ENCODE measurements at places on chromosomes 7 and 10.

DNA sequence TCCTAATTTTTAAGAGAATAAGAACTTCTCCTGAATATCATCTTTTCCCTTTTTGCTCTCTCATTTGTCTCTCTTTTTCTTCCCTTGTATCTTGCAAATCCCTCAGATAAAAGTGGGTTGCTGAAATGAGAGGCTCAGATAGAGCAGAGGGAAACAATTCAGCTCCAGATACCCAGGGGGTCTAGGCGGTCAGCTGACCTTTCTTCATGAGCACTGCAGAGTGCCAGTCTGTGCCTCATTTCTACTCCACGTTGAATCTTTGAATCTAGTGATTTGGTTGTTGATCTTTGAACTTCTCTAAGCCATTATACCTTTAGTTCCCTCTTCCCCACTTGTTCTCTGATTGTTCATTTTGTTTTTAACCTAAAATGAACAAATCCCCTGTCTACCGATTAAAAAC is 572.6 kb downstream of the PTPRN2 start:
- DNase-seq = no peak

DNA sequence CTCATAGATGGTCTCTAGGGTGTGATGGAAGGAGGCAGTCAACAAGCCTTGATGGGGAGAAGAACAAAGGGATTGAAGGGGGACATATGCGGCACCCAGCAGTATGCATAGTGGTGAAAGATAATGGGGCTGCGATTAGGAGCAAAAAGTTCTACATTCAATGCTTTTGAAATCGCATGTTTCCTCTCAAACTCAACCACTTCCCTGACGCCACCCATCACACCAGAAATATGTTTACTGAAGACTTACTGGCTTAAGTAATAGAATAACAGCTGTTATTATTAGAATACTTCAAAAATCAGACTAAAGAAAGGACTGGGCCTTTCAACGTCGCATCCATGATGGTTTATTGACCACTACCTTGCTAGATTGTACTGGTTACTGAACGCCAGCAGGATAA is 31.5 kb downstream of the MKRN1 start:
- no peak for DNase-seq

DNA sequence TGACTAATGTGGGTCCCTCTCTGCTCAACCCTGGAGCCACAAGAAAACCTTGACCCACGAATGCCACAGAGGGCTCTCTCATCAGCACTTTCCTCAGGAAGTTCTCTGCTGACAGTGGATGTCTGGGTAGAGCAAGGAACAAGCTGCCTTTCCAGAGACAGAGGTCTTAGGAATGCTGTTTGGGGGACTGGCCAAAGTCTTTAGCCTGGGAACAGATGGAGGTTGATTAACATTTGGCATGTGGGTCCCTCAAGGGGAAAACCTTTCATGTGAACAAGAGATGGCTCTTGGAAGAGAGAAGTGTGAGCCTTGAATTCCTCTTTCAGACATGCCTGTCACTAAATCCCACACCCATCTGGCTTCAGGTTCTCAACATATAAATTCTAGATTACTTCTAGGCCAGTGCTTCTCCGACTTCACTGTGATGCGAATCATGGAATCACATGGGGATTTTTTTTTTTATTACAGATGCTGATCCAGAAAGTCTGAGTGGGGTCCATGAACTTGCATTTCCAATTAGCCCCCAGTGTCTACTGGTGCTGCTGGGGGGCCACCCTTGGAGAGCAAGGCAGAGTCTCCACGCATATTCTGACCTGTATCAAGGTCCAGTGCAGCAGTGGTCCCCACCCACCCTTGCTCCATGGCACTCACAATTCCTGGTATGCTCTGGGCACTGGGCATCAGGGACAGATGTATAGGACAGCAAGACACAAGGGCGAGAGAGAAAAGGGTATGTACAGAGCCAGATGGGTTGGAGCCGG is 360.4 kb downstream of the CXCL12 start:
- no peak for DNase-seq

DNA sequence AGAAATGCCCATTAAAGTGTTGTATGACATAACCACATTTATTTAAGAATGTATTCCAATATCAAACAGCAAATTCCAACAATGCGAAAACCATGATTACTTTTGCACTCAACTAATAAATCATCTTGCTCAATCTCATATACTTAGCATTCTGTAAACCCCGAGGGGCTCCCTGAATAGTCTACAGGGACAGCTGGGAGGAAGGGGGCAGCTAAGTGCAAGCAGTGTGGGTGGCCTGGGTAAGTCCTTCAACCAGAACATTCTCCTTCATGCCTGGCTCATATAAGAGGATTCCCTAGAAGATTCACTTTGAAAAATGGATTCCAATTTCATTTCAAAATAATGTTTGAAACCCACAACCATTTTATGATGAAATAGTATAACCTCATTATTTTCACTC is 355.5 kb downstream of the CDC14C start:
- no peak for DNase-seq

- no peak for DNase-seq
Observed at GRCh38 chr7:40231796-40232195, 97.0 kb downstream of the SUGCT start.

DNA sequence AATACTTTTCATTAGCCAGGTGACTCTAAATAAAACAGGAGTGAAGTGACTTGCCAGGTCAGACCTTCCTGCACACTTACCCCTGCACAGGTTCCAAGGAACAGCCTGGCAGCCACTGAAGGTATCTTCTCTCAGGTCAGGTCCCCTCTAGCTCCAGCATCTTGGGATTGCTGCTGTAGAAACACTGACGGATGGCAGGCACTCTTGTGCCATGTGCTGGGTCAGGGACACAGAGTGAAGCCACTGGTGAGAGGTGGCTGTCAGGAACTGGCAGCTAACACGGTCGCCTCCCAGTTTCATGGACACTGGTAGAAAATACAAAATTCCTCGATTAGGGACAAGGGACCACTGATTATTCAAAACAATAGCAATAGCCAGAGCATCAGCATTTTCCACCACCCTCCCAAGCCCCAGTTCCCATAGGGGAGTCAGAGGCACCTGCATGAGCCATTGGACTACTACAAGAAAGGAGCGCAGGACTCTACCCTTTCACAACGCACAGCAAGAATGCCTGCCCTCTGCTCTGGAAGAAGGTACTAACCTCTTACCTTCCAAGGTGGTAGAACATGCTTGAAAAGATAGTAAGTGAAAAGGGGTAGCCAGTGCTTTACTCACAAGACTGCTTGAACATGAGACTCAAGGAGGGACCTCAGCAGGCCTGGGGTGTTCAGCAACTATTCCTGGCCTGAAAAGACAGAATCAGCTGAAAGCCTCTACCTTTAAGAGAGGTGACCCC is 5.1 kb upstream of the MYO1G start:
- no peak for DNase-seq

DNA sequence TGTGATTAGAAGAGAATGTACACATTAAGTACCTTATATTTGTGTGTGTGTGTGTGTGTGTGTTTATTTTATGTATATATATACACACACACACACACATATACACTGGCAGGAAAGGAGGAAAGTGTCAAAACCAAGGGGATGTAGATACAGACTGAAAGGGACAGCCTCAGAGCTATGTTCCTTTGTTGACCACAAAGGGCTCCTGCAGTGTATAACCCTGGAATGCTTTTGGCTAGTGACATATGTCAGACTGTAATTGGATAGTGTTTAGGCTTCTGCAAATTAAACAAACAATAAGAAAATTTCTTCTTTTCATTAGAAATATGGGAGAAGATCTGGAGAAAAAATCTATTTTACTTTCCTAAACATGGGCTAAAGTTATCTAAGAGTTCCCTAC is 15.9 kb downstream of the GBF1 start:
- no peak for DNase-seq

- DNase-seq = no peak
Observed at GRCh38 chr7:131056007-131056406, 271.7 kb upstream of the MKLN1 start.

DNA sequence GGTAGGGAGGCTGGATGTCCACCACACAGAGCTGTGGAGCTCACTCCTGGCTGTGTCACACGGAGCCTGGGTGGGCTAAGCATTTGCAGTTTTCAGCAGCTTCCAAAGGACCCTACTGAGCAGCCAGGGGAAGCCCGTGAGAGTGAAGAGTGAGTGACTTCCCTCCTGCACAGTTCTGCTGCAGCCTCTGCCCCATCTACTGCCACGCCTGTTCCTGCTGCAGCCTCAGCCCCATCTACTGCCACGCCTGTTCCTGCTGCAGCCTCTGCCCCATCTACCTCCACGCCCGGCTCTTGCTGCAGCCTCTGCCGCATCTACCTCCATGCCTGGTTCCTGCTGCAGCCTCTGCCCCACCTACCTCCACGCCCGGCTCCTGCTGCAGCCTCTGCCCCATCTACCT is 12.2 kb downstream of the ADAM8 start:
- DNase-seq = no peak

- no peak for DNase-seq
Observed at GRCh38 chr7:27125986-27126394, 4.6 kb downstream of the HOXA4 start.

- no peak for DNase-seq
Observed at GRCh38 chr10:82040336-82040735, 165.3 kb downstream of the NRG3 start.

DNA sequence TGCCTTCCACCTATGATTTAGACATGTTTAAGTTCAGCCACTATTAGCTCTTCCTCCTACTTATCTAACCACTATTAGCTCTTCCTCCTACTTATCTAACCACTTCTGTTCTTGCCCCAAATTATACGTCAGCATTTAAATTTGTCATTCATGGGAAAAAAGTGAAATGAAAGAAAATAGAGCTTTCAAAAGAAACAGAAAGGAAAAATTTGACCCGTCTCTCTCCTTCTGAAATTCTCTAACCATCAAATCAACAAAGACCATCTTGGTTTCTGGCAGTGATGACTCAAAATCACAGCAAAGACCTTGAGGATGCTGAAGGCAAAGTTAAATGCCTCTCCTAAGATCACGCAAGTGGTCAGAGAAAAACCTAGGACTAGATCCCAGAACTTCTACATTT is 2.6 kb downstream of the LIPA start:
- no peak for DNase-seq

GRCh38 chr7:1691096-1691495 is 21.0 kb downstream of the ELFN1 start:
- DNase-seq = no peak

DNA sequence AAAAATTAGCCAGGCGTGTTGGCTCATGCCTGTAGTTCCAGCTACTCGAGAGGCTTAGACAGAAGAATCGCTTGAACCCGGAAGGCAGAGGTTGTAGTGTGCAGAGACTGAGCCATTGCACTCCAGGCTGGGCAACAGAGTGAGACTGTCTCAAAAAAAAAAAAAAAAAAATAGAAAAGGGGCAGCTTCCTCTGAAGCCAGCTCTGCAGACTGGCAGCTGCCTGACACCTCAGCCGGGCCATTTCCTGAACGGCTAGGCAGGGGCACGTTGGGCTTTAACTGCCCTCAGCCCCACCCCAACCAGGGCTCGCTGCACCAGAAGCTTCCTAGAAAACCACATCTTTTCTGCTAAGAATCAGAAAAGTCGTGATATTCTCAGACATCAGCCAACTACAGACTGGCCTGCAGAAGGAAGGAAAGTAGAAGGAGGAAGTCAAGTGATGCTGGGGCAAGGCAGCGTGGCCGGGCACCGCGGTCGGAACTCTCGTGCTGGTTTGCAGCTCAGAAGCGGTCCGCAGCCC is 38.0 kb downstream of the PRKAG2 start:
- no peak for DNase-seq

- no peak for DNase-seq
Observed at GRCh38 chr7:123131961-123132360, 67.8 kb downstream of the SLC13A1 start.

- DNase-seq = peak; percentile 61
Observed at GRCh38 chr10:77297393-77297739, 340.2 kb downstream of the KCNMA1 start.

DNA sequence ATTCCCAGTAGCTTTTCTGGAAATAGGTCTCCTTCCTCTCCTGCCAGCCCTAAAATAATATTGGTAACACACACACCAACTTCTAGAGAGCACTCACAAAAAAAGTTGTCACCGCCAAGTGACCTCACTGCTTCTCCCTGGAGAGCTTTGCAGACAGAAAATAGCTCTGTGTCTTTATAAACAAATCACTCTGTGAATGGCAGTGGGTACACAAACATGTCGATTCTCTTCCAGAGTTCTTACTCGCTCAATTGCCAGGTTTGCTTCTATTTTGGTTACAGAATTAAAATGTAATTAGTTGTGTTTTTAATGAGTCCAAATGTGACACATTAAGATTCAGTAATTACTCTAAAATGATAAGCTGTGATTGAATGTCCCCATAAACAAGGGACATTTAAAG is 649.2 kb upstream of the C7orf33 start:
- DNase-seq = no peak

- DNase-seq = no peak
Observed at GRCh38 chr7:97215556-97215955, 98.1 kb downstream of the SDHAF3 start.

GRCh38 chr10:35946556-35946955 is 304.5 kb upstream of the FZD8 start:
- no peak for DNase-seq

GRCh38 chr10:95273393-95274312 is 17.1 kb downstream of the PDLIM1 start:
- DNase-seq = peak; percentile 76

GRCh38 chr7:20954711-20955619 is 168.3 kb upstream of the SP8 start:
- DNase-seq = no peak

- no peak for DNase-seq
Observed at GRCh38 chr7:133761443-133761842, 365.7 kb upstream of the LRGUK start.

DNA sequence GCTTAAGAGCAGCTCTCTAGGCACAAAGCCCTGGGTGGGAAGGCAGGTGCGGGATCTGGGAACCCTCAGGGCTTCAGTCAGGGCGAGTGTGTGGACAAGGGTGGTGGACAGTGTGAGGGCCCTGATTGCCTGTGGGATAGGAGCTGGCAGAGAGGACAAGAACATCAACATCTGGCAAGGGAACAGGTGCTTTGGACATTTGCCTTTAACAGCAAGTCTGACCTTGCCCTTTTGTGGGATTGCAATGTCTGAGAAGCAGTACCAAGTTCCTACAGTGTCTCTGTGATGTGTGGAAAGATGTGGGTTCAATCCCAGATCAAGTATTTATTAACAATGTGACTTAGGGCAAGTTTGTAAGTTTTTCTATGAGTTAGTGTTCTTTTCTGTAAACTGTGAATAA is 46.7 kb downstream of the TFAM start:
- DNase-seq = no peak

DNA sequence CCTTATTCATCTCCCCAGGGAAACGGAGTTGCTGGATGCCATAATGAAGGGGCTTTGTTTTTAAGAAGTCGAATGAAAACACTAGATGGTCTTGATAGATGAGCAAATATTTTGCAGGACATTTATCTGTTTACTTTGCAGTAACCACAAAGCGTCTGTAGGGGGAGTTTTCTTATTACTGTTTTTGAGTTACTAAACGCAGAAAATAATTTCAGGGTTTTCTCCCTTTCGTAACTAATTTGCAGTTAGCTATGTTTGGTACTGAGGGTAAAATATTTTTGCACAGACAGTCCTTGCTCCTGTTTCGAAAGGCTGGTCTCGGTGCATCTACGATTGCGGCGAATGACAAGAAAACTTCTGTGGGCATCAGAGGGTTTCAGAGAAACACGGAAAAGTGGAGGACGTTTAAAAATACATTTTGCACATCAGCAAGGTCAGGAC is 505.6 kb upstream of the MKI67 start:
- DNase-seq = peak; percentile 21

- no peak for DNase-seq
Observed at GRCh38 chr7:26599982-26600381, 264.4 kb downstream of the SKAP2 start.
